ENCODE measurements at places on chromosomes 7 and 10. TPM values are rescaled to one million over a fixed set of nuclear protein-coding genes. Genes with fewer than 3 reads are reported as not detected.

GRCh38 chr10:112461029-112461887, 14.2 kb downstream of the VTI1A start:
- no peak for DNase-seq

DNA sequence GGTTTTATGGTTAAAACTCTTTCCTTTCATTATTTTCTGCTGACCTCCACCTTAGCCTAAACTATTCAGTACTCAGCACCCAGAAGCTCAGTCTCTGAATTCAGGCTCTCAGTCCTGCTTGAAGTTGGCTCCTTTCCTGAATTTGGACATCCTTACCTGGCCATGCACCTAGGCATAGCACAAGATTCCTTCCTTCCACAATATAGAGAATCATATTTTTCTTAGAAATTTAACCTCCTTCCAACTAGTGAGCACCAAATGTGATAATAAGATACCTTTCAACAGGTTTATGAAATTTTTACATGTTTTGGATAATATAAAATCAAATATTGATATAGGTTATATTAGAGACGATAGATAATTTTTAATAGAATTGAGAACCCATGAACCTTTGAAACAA, 905.6 kb upstream of the GHITM start:
- no peak for DNase-seq

DNA sequence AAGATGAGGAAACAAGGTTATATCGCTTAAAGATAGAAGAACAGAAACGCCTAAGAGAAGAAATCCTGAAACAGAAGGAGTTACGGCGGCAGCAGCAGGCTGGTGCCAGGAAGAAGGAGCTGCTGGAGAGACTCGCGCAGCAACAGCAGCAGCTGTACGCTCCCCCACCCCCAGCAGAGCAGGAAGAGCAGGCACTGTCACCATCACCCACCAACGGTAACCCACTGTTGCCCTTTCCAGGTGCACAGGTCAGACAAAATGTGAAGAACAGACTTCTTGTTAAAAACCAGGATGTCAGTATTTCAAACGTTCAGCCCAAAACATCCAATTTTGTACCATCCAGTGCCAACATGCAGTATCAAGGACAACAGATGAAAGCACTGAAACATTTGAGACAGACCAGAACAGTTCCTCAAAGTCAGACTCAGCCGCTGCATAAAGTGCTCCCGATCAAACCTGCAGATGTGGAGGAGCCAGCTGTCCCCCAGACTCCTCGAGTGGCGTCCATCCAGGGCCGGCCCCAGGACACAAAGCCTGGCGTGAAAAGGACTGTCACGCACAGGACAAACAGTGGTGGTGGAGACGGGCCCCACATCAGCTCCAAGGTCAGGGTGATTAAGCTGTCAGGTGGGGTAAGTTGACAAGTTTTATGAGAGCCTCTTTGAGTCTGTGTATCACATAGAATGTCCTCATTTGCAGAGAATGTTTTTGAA, 67.1 kb downstream of the SHH start:
- no peak for DNase-seq

DNA sequence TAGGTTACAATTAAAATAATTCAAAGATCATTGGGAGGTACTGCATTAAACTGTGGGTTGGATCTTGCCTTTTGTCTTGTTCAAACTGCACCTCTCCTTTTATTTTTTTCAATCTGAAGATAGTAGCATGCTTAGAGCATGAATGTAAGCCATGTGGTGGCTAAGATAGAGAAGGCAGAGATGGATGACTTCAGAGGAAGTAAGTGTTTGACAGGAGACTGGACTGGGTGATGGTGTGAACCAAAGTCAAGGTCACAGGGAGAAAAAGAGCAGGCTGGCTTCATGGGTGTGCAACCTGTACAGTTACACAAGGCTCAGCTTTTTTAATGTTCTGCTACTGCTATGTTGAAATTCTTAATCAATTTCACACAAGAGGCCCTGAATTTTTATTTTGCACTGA, 85.6 kb downstream of the ZEB1 start:
- DNase-seq: no peak

DNA sequence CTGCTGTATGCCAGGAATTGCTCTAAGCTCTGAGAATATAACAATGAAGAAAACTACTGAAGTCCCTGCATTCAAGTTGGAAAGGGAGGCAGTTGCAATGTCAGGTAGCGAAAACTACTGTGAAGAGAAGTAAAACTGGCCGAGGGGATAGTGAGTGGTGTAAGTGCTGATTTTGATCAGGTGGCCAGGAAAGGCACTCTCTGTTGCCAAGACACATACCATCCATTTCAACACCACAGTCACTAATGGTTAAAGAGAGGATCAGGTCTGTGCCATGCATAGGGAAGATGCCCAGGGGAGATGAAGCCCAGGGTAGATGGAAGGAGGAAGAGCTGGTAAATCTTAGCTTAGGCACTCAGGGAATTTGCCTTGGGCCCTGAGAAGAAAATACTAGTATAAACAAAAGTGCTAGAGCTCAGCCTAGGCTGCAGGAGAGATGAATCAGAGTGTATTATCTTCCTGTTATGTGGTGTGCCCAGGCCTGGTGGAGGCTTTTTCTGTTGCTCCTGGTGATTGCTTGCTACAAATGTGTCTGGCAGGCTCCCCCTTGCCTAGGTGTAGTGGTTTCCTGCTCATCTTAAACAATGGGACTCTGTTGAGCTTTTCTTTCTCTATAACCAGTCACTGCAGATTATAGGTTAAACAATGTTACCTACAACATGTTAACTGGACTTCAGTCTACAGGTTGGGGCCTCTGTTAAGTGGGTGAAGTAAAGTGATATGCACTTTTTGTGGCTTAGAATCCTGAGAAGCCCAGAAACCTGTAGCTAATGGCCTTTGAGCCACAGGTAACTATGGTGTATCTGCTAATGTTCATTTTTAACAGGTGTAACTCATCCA, 125.5 kb downstream of the LRRC4 start:
- DNase-seq: no peak

- no peak for DNase-seq
Measured at GRCh38 chr10:71878327-71879034, 27.4 kb upstream of the PSAP start.

GRCh38 chr10:3668276-3668965, 116.6 kb downstream of the KLF6 start:
- no peak for DNase-seq

DNA sequence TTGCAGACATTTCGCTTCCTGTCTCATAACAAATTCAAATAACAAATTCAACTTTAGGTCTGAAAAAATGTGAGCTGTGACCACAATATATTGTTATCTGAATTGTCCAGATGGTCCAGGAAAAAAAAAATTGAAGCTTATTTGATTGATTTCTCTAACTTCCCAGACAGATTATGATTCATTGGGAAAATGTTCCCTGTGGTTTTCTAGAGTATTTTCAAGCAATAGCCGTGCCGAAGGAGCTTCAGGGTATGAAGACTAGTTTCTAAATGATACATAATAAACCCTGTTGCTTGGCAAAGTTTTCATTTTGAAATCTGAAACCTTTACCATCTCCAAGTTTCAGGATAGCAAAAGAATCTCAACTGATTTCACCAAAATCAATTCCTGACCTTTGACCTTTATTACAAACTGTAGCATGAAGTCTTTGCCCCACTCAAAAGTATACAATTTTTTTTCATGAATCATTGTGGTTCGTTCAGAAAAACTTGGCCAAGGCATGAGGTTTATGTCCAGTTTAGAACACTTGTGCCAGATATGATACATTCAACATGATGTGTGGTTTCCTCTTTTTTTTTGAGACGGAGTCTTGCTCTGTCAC, 109.9 kb downstream of the JCAD start:
- DNase-seq: peak; percentile 99

DNA sequence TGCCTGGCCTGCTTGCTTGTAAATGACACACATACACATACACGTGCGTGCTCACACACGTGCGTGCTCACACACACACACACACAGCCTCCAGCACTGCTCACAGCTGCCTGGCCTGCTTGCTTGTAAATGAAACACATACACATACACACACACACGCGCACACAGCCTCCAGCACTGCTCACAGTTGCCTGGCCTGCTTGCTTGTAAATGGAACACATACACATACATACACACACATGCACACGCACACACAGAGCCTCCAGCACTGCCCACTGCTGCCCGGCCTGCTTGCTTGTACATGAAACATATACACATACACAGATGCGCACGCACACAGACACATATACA, 397.2 kb downstream of the PLXNA4 start:
- DNase-seq: no peak

DNA sequence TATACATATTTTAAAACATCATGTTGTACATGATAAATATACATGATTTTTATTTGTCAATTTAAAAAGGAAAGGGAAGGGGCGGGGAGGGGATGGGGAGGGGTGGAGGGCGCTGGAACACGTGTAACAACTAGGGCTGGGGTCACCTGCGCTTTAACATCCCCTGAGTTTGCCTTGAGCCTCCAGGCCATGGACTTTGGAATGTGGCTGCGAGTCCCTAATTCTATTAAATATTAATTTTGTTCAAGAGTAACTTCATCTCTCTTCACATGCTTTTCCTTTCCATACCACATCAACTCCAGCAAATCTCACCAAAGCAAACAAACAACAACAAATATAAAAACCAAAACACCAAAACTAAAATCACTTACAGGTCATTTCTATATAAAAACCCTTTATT, 10.6 kb downstream of the IFIT5 start:
- DNase-seq: no peak

GRCh38 chr7:120825576-120825975, 32.4 kb downstream of the TSPAN12 start:
- no peak for DNase-seq

The DIP2C gene
- total RNA-seq: 13.5 TPM

The IL6 gene
- total RNA-seq: 5.7 TPM

The ABCB1 gene
- total RNA-seq: 3.7 TPM

The POU6F2 gene
- not detected for total RNA-seq
